ENCODE measurements at places on chromosomes 2 and 18. TPM values are rescaled to one million over a fixed set of nuclear protein-coding genes. Genes with fewer than 3 reads are reported as not detected.

ANKAR gene
- polyA plus RNA-seq = 3.5 TPM

MSTN gene
- polyA plus RNA-seq = 0.06 TPM

DNA sequence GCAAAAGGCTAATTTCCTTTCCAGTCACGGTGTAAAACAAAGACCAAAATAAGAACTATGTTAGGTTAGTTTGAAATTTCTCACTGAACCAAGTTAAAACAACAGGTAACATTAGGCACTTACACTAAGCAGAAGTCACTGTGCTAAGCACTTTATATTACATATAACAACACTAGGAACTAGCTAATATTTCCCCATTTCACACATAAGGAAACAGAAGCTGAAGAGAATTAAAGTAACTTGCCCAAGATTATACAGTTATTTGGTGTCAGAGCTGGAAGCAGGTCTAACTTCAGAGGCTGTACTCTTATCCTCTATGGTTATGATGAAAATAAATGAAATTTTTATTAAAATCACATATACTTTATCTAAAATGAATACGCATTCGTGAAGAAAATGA is 5.9 kb downstream of the ITSN2 start:
- DNase-seq = no peak

GRCh38 chr18:48292229-48292628 is 117.0 kb downstream of the ZBTB7C start:
- DNase-seq = no peak

DNA sequence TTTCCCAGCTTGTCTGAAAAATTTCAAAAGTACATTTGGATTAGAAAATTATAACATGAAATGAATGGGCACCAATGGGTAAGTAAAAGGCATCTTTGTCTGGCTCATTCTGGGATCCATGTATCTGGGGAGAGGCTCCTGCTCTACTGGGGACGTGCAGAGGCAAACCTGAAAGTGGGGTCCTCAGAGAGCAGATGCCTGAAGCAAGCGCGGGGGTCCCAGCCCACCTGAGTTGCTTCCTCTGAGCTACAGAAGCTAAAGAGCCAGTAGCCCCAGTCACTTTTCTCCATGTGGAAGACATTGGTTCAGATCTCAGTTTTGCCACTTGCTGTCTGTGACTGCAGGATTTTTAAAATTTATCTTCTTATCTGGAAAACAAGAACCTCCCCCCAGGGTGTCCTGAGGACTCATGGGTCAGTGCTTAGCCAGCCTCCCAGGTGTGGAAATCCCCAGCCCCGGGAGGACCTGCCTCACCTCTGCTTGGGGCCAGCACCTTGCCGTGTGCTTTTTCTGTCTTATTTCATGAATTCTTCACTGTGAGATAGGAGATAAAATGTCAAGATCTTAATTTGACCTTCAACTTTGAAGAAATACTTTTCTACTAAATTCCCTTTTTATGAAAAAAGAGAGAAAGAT is 25.1 kb upstream of the ODC1 start:
- no peak for DNase-seq

DNA sequence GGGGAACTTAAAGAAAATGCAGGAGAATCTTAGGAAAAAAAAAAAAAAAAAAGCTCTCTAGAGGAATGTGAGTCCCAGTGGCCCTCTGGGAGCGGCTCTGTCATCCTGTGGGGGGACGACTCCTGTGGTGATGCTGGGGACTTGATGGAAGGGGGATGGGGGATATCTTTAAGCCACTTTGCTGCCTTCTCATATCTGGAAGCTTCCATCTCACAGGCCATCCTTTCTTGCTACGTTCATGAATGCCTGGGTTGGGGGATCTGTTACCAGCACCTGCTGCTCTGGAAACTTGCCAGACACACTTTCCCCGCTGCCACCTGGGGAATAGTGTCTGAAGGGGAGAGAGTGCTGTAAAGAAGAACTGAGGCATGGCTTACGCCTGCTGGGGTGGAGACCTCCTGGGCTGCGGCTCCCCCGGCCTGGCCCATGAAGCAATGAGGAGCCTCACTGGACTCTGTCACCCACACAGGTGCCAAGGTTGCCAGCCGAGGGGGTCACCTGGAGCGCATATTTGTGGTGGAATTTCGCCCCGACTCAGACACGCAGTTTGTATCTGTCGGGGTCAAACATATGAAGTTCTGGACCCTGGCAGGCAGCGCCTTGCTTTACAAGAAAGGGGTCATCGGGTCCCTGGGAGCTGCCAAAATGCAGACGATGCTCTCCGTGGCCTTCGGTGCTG is 92.8 kb downstream of the RTN4 start:
- DNase-seq = no peak

- peak; percentile 11 for DNase-seq
Observed at GRCh38 chr18:2104620-2105462, 466.5 kb downstream of the METTL4 start.

DNA sequence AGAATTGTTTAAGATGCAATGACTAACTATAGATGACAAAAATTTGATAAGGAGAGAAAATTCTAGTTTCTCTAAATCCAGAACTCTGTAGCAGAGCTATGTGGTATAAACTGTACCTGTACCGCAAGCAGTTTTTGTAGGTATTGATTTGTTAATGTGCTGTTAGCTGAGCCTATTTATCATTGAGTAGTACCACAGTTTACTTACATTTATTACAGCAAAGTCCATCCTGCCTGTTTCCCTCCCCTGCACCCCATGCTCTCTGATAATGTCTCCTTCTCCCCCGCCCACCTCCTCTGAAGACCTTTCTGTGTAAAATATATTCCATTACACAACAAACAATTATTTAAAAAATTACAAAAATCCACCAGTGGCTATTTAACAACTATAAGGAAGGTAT is 170.6 kb downstream of the RNF152 start:
- DNase-seq = no peak

GRCh38 chr2:72803626-72804320 is 22.1 kb downstream of the EXOC6B start:
- DNase-seq = no peak

GRCh38 chr2:40370007-40370395 is 81.9 kb downstream of the SLC8A1 start:
- DNase-seq = no peak

- DNase-seq = no peak
Observed at GRCh38 chr2:232487385-232488096, at the start of gene ECEL1. ECEL1 (minus strand) TSS chr2:232487834; CDS start chr2:232486653, 1,181 bp downstream.

DNA sequence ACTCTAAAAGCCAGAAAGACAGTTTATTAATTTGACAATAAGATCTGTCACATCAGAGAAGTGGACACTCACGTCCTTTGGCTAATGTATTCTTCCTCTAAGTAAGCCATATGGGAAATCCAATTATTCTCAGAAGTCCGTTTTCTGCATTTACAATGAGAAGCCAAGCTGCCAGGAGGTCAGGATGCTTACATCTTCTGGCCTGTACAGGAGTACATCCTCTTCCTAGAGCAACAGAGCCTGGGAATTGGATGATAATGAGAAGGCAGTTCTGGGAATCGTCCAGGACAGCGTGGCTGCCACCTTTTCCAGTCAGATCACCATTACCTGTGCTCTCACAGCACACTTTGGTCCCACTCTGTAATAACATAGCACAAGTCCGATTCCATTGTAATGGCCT is 5.2 kb downstream of the RAPGEF4 start:
- no peak for DNase-seq

- no peak for DNase-seq
Observed at GRCh38 chr2:209563453-209563852, 139.6 kb downstream of the MAP2 start.

All from AG04450 (cell line).